ENCODE measurements at places on chromosomes 1 and 21. TPM values are rescaled to one million over a fixed set of nuclear protein-coding genes. Genes with fewer than 3 reads are reported as not detected.

The CLDN8 gene
- not detected for total RNA-seq

The PARS2 gene
- 7.3 TPM for total RNA-seq

GRCh38 chr21:41821756-41822431 lies 55.0 kb upstream of the RIPK4 start:
- DNase-seq, result no peak

The RHOC gene
- total RNA-seq, result 443 TPM

GRCh38 chr1:56326056-56326455 lies 253.3 kb downstream of the PLPP3 start:
- no peak for DNase-seq

The PPM1J gene
- 0.06 TPM for total RNA-seq

- DNase-seq, result no peak
Observed at GRCh38 chr1:68167211-68167610, 65.1 kb downstream of the WLS start.

GRCh38 chr1:201708085-201708512 lies 120.9 kb upstream of the IPO9 start:
- DNase-seq, result peak; percentile 33

- DNase-seq, result no peak
Observed at GRCh38 chr1:89812992-89813391, 7.8 kb upstream of the LRRC8D start.

The OR14A16 gene
- not detected for total RNA-seq

DNA sequence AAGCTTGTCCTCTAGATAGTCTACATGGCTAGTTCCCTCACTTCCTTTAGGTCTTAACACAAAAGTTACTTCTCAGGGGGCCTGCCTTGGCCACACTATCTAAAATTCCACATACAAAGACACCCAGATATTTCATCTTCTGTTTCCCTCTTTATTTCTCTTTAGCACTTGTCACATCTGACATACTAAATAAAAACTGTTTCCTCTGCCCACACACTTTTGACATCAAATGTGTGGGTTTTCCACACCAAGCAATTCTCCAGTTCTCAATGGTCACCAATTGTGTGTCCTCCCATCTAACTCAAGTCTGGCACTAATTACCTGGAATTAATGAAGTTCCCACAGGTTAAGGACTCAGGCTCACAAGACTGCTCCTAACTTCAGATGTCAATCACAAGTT lies 25.5 kb upstream of the CFAP126 start:
- no peak for DNase-seq

The CCDC185 gene
- total RNA-seq, result 0.06 TPM

DNA sequence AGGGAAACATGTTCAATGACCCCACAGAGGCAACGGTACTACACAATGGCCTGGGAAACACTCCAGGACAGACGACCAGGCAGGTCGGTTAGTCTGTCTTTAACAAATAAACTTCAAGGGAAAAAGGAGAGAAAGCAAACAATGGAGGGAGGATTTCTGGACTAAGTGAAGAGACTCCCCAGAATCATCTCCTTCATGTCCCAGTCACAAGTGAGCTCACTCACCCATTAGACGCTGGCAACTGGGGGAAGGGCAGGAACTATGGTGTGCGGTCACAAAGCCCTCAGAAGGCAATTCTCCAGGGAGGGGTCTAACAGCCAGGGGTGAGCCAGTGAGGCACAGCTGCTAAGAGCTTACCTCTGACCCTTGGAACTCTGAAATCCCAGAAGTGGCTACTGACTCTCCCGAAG lies 55.7 kb upstream of the NADK start:
- DNase-seq, result no peak

The LCE1A gene
- total RNA-seq, result not detected

The ITSN1 gene
- total RNA-seq, result 18.3 TPM

GRCh38 chr21:14119038-14119437 lies 91.7 kb downstream of the LIPI start:
- peak; percentile 4 for DNase-seq

The OR6N2 gene
- total RNA-seq, result not detected

DNA sequence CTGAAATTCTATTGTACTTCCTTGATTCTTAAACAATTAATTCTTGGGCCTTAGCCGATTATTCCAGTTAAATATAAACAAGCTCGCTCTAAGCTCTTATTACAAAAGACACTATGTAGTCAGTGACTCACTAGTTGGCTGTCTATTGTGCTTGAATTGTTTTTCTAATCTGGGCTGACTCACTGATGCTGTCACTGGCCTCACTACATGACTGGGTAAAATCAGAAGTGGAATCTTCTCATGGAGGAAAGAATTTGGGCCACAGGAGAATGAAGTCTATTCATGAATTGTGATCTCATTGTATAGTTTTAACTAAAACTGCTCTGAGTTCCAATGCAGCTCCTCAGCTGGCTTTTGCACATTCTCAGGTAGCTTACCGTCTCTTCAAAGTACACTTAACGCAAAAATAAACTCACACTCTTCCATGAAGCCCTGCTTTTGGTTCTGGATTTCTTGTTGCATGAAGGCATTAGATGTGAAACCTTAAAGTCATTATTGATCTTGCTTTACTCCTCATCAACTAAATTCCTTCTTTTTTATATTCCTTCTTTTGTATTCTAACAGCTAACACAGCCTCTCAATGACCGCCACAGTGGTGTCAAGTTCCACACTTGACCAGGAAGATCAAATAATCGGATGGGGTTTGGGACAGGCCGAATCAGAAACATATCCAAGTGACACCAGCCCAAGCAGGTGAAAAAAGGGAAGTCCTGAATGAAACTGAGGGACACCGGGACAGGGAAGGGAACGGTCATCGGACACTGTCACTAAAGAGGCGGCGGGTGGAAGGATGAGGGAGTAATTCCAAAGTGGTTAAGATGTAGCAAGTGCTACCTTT lies 80.9 kb upstream of the LBR start:
- peak; percentile 93 for DNase-seq

DNA sequence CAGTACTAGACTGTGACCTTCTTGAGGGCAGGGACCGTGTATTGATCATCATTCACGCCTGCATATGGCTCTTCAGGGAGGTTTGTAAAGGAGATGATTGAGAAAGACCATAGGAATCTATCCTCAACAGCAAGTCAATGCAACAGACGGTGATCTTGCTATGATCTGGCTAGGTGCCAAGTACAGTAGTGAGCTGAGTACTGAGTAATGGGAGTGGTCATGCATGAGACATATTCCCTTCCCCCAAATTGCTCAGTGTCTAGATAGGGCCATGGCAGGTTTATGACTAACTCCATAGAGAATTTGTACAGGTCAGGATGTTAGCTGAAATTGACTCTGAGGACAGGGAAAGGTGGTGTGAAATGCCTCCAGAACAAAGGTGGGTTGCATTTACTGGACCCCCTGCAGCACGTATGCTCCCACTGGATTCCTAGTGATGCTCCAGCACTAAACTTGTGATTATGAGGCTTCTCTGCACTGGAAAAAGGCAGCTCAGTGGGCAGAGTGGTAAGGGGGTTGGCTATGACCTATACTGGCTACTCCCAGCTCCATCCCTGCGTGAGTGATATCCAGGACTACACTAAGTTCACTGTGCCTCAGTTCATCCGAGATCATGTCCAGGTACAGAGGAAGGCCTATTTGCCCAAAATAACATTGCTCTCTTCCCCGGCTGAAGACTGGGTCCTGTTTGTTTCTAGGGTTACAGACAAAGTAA lies 37.2 kb downstream of the KCNJ6 start:
- DNase-seq, result peak; percentile 90

DNA sequence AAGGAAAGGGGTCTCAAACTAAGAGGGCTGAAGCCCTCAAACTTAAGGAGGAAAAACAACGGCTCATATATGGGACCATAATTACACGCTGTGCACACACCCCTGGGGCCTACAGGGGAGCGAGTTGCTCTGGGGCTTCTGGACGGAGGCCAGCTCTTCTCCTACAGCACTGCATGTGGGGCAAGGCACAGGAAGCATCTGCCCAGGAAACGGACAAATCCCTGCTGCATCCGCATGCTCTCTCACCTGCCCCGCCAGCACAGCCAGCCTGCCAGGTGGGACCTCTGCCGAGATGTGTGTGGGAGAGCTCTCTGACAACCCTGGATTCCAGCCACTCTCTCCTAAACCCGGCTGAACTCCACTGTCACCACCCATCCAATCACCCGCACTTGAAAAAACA lies 54.1 kb downstream of the MRPL37 start:
- DNase-seq, result peak; percentile 94

- no peak for DNase-seq
Observed at GRCh38 chr1:192980856-192981255, 78.3 kb downstream of the UCHL5 start.

The CD2 gene
- not detected for total RNA-seq

DNA sequence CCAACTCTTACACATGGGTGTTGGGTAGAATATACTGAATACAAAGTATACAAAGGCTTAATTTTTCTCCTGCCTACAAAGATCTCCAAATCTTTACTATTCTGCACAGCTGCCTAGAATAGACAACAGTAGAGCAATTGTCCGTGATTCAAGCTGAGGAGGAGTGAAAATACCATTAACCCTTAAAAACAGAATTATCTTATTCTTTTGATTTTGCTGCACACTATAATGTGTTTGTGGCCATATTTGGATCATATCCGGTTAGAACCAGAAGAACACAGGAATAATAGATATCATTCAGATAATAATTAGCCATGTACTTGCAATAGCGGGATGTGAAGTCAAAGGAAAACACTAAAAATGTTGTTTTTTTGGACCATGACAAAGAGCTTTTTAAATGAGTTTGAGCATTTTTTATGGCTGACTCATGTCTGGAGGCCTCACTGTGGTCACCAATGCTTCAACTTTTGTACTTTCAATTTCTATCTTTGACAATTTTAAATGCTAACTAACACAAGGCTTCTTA lies 197.6 kb upstream of the FOXD3 start:
- peak; percentile 55 for DNase-seq

The BRINP2 gene
- total RNA-seq, result 0.69 TPM

The ZP4 gene
- total RNA-seq, result 0.46 TPM

GRCh38 chr1:165117482-165117881 lies 239.0 kb downstream of the LMX1A start:
- DNase-seq, result peak; percentile 24

DNA sequence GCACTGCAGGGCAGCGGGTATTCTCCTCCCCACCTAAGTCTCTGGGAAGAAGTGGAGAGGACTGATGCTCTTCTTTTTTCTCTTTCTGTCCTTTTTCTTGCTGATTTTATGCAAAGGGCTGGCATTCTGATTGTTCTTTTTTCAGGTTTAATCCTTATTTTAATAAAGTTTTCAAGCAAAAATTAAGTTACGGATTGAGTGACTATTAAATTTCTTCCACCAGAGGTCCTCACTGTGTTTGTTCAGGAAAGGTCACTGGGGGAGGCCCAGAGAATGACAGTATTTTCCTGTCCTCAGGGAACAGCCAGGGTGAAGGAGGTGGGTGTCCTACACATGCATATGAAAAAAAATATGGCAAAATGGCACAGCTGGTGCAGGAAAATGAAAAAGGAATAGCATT lies 4.4 kb upstream of the ELF3 start:
- DNase-seq, result no peak

DNA sequence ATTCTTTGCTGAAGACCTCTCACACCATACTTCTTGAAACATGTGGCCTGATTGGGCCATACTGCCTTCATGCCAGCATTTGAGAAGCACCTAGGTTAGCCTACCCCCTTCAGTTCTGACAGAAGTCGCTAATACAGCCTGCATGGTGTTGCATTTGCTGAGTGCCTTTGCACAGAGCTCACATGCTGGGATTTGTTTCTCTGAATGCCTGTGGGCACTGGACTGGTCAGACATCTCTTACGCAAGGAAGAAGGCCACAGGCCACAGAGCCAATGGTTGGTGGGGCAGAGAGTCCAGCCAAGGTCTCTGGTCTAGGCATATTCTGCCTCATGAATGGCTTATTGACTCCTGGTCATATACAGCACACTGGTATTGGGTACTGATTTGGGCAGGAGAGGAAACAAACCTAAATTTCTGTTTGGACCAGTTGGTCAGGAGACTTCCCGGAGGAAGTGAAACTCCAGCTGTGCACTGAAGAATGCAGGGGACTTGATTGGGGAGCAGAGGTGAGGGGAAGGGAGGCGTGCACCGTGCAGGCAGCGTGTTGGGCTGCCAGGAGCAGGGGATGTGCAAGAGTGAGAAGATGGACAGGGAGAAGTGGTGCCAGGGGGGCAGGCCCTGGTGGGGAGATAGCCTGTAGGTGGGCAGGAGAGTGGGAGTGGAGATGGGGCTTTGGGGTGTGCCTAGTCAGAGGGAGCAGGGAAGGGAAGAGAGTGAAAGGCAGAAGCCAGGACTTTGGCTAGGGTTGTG lies 18.1 kb downstream of the URB2 start:
- no peak for DNase-seq

The FCMR gene
- 0.23 TPM for total RNA-seq

DNA sequence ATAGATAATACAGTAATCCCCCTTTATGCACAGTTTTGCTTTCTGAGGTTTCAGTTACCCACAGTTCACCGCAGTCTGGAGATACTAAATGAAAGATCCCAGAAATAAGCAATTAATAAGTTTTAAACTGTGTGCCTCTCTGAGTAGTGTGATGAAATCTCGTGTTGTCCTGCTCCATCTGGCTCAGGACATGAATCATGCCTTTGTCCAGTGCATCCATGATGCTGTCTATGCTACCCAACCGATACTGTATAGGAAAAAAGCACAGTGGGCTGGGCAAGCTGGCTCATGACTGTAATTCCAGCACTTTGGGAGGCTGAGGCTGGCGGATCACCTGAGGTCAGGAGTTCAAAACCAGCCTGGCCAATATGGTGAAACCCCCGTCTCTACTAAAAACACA lies 85.0 kb upstream of the SLC2A1 start:
- DNase-seq, result no peak

DNA sequence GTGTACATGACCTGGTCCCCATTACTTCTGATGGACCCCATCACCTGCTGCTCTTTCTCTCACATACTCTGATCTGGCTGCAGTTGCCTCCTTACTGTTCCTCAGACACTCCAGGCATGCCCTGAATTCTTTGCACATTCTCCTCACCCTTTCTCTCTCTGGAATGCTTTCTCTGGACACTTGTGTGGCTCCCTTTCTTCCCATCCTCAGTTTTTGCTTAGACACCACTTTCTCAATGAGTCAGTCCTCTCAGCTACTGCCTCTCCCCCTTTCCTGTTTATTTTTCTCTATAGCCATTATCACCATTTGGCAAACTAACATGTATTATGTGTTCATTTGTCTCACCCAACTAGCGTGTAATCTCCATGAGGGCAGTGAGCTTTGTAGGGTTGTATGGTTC lies 28.1 kb downstream of the PLXNA2 start:
- DNase-seq, result no peak
